ENCODE measurements at places on chromosomes 4 and X.
A peak's percentile ranks its signal among the peaks of the same experiment; 100 is the strongest.

- no peak for DNase-seq
Observed at GRCh38 chrX:7286168-7286837, 138.3 kb upstream of the PUDP start.

- peak; percentile 20 for DNase-seq
Observed at GRCh38 chr4:79528241-79528706, 120.2 kb upstream of the GK2 start.

- DNase-seq: no peak
Observed at GRCh38 chr4:185341377-185341776, 54.3 kb downstream of the LRP2BP start.

DNA sequence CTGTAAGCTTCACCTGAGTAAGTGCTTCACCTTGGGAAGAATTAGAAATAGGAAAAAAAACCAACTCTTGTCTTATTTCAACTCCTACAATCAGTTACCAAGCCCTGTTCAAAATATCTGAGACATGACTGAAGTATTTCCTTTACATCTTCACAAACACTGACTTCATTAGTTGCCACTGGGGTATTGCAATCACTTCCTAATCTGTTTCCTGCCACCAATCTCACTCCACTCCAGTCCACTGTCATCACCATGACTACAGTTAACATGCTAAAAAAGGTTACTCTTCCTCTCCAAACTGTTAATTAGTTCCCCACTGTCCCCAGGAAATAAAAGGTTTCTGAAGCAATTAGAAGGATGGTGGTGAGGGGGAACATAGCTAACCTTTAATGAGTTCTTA is 3.3 kb upstream of the SUPT20HL1 start:
- DNase-seq: no peak

DNA sequence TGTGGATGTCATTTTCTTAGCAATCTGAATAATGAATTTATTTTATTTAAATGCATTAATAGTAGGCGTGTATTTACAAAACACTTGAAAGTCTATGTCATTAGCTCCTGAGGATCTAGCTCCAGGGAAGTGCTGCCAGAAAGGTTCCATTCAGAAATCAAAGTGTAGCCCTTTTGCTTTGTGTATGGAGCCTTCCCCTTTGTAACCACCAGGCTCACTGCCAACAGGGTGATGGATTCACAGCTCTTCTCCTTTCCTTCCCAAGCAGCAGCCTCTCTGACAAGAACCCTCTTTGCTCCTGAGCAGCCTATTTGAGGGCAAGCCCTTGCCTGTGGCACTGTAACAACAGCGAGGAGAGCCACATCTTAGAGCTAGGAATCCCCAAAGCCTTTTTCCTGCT is 286.0 kb upstream of the RASGEF1B start:
- DNase-seq: no peak

DNA sequence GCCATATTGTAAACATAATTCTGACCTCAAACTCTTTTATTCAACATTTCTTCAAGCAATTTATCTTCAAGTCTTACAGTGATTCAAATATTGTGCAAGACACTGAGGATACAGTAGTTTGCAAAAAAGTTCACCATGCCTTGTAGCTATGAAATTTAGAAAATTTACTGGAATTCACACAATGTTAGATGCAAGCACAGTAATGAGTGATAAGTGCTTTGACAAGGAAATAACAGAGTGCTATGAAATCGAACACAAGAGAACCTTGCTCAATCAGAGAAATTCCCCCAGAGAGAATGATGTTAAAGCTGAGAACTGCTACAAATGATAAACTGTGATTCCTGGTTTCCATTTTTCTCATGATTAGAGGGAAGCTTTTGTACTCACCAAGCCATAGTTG is 952.9 kb downstream of the FAT4 start:
- peak; percentile 86 for DNase-seq

- DNase-seq: peak; percentile 4
Observed at GRCh38 chrX:140664939-140665338, 44.6 kb upstream of the LINC00632 start.

- DNase-seq: no peak
Observed at GRCh38 chrX:119871245-119871598, 311 bp downstream of the RNF113A start.
